ENCODE measurements at places on chromosomes 16 and 17.
A peak's percentile ranks its signal among the peaks of the same experiment; 100 is the strongest.

DNA sequence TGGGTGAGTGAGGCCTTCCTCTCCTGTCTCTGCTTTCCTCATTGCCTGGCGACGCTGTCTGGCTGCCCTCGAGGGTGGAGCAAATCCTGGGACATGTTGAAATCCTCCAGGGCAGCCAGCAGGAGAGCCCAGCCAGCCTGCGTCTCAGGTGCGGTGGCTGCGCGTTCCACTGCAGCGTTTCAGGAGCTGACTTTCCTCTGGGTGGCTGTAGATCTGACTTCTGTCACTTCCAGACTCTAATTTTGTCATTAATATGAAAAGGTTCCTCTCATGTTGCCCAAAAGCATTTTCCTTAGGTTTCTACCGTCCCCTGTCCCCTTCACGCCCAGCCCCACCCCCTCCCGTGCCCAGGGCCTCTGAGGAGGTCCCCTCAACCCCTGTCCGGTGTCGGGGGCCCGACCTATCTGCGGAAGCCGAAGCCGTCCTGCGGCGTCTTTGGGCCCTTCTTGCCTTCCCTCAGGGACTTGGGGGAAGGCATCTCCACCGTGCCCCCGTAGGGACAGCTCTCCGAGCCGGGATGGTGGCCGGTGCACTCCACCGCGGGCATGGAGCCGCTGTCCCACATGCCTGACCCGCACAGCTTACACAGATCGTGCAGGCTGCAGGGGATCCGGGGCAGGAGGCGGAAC is 95.1 kb downstream of the TBC1D16 start:
- DNase-seq = no peak

DNA sequence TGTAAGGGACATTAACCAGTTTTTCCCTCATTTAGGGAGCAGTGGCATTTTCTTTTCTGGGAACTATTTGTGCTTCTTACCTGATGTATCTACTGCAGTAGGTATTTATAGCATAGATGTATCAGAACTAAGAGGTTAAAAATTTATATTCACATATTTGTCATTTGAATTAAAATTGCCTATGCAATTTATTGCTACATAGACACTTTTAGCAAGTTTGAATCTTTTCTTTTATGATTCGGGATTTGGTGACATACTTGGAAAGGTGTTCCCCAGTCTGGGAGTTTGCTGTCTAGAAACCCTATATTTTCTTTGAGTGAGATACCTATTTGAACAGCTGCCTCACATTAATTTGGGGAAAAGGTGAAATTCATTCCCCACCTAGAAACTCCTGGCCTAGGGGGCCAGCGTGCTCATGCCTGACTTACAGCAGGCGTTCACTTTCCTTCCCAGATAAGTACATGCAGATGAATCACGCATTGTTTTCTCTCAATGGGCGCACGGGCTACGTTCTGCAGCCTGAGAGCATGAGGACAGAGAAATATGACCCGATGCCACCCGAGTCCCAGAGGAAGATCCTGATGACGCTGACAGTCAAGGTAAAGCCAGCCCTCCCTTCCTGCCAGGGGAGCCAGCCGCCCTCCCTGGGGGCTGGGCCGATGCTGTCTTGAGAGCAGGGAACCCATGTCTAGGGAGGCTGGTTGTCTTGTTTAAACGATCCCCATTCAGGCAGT is 73.8 kb downstream of the SDR42E1 start:
- peak; percentile 47 for DNase-seq

GRCh38 chr16:27772093-27772825 is 222.3 kb downstream of the KATNIP start:
- DNase-seq = no peak

DNA sequence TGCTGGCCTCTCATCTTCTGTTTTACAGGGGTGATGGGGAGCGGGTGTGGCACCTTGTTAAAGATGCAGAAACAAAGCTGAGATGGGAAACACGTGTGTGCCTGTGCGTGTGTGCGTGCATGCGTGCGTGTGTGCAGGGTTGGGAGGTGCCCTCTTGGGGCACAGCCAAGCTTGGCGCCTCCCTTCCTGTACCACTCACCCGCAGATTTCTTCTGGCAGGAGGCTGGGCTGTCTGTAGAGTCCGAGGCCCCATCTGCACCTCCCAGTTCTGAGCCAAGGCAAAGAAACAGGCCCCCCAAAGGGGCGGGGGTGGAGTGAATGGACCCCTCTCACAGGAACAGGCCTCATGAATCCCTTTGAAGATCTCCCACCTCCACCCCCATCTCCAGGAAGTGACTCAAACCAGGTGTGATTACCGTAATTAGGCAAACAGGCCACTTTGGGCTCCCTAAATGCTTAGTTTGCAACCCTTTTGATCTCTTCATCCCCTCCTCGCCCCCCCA is 20.9 kb downstream of the TNS4 start:
- no peak for DNase-seq

- DNase-seq = no peak
Observed at GRCh38 chr16:55391760-55392375, 67.9 kb downstream of the IRX6 start.

- DNase-seq = no peak
Observed at GRCh38 chr16:53946746-53947386, 242.9 kb downstream of the FTO start.

DNA sequence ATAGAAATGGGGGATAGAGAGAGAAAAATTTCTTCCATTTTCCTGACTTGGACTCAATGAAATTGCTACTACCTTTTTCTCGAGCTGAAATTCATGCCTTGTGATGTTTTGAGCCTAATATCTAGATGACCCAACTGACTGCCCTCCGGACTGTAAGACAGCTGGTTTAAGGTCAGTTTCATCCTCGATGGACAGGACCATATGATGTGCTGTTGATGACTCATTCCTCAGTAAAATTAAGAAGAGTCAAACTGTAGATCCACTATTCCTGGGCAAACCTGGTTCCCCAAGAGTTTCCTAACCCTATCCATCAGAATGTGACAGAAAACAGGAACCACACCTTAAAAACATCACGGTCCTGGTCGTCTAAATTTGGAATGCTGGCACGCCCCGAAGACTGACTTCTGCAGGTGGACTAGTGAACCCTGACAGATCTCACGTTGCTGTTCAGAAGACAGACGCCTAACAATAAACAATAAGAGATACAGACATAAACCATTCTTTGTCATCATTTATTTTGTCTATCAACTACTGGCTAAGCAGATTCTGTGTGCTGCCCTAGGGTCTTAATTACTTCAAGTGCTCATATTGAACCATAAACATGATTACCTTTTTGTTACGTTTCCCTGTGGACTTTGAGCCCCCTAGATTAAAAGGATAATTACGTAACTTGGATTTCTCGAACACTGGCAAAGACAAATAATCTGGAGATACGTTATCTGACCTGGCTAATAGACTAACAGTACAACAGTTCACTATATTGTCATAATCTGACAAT is 45.1 kb upstream of the NOS2 start:
- no peak for DNase-seq

DNA sequence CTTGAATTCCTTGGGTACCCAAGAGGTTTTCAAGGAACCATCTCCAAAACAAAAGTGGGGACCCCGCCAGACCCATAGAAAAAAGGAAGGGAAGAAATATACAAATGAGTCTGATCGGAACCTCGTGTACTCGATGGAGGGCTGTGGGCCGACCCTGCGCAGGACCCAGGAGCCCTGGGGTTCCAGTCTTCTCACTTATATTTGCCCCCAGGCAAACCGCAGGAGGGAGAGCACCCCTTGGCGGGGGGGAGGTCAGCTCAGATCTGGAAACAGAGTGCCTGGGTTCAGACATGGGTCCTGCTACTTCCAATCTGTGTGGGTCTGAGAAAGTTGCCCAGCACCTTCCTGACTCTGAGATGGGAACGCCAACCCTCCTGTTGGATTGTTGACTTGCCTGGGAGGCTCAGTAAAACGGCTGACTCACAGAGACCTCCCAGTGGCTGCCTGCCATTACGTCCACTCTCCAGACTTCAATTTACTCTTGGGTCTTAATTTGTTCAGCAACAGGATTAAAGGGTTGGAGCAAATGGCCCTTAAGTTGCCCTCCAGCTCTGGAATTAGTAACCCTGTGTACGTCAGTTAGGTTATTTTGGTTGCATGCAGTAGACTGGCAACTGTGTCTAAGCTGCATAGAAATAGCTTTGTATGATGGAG is 24.9 kb upstream of the CACNG4 start:
- no peak for DNase-seq

DNA sequence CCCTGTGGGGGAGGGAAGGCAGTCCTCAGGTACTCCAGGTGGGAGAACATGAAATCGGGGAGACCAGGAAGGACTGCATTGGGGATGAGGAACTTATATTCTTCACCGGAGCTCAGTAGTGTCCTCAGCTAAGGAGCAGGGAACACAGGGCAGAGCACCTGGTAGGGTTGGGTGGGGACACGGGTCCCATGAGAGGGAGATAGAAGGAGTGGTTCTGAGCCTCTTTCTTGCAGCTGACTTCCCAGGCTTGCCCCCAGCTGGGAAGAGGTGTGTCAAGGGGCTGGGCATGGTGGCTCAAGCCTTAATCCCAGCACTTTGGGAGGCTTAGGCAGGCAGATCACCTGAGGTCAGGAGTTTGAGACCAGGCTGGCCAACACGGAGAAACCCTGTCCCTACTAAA is 2.1 kb downstream of the FHOD1 start:
- no peak for DNase-seq

GRCh38 chr16:55853114-55853513 is 20.2 kb upstream of the CES1 start:
- DNase-seq = no peak

DNA sequence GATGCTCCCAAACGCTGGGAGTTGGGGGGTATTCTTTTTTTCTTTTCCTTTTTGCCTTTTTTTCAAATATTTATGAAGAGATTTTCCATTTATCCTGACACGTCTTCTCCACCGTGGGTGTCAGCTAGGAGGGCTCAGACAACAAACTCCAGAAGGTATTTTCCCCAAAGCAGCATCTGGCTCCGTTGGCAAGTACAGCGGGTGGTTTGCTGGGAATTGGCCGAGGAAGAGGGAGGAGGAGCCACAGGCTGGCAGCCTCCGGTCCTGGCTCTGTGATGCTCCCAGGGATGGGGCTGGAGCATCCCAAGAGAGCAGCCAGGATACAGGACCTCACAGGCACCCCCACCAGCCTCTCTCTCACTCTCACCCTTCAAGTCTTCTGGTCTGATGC is 10.9 kb upstream of the CACNG4 start:
- DNase-seq = no peak

GRCh38 chr16:4200000-4200780 is 41.7 kb downstream of the SRL start:
- peak; percentile 26 for DNase-seq

- no peak for DNase-seq
Observed at GRCh38 chr16:12675852-12676251, 127.8 kb downstream of the CPPED1 start.

DNA sequence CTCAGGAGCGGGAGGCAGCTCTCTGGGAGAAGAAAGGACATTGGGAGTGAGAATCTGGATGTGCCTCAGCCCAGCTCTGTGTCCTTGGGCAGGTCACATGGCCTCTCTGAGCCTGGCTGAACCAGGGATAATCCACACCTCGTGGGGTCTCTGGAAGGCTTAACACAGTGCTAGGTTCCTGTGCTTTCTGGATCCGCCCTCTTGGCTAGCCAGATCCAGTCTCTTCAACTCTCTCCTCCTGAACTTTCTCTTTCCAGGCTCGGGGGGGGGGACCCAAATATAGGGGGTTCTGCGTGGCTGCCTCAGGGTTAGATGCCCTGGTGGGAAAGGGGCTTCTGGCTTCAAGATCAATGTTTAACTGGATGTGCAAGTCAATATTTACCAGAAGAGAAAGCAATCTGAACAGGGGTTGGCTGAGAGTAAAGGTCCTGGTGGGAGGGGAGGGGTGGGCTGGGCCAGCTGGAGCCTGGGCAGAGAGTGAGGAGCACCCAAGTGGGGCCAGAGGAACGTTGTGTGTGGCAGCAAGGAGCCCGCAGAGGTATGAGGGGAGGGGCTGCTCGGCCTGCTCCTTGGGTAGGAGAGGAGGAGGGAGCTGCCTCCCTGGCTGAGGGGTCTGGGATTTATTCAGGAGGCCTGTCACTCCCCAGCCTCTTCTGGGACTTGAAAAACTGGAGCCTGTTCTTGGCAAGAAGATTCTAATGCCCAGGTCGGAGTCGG is at the start of gene SERPINF2:
Gene SERPINF2, plus strand, starts transcription at position 501 of the 717 bp plus-strand sequence. CDS start 2,125 bp downstream, outside the sequence.
- no peak for DNase-seq

DNA sequence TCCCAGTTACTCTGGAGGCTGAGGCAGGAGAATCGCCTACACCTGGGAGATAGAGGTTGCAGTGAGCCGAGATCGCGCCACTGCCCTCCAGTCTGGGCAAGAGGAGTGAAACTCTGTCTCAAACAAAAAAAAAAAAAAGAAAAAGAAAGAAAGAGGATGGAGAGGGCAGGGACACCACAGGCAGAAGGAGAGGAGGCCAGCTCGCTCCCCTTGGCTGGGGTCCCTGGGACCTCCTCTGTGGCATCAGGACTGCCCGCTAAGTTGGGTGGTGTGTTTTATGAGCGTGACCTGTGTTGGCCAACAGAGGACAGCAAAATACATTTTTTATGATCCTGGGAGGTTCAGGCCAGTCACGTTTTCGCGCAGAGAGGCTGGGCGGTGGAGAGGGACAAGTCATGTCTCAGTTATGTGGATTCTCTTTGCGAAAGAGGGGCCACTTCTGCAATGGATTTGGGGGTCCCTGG is 229.6 kb downstream of the MRTFB start:
- peak; percentile 38 for DNase-seq

GRCh38 chr16:66382966-66383299 is 16.4 kb downstream of the CDH5 start:
- no peak for DNase-seq

DNA sequence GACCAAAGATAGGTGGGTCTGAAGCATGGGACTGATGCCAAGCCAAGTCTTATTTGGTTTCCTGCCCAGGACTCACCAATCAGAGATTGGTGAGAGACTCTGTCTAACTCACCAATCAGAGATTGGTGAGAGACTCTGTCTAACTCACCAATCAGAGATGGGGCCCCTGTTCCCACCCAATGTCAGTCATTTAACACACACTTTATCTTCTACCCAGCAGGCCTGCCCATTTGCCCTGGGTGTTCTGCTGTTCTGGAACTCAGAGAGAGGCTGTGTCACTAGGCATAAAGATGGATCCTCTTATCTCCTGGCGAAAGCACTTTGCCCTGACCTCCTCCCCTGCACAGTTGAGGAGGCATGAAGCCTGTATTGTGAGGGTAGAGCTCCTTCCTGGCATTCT is 5.4 kb upstream of the RHOT1 start:
- DNase-seq = no peak

DNA sequence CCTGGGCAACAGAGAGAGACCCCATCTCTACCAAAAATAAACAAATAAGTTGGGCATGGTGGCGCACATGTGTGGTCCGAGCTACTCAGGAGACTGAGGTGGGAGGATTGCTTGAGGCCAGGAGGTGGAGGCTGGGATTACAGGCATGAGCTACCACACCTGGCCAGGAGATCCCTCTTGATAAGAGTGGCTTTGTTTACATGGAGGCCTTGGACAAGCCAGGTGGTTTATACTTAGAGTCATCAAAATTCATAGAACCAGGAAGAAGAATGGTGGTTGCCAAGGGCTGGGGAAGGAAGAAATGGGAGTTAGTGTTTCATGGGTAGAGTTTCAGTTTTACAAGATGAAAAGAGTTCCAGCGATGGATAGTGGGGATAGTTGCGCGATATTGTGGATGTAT is 8.8 kb upstream of the ZFP1 start:
- no peak for DNase-seq

- DNase-seq = no peak
Observed at GRCh38 chr16:48099455-48099854, 56.3 kb downstream of the ABCC12 start.

GRCh38 chr17:6097005-6097279 is 26.8 kb downstream of the WSCD1 start:
- no peak for DNase-seq

GRCh38 chr17:82231562-82232321 is 2.9 kb downstream of the SLC16A3 start:
- no peak for DNase-seq
